ENCODE measurements at places on chromosomes 11 and 22.

DNA sequence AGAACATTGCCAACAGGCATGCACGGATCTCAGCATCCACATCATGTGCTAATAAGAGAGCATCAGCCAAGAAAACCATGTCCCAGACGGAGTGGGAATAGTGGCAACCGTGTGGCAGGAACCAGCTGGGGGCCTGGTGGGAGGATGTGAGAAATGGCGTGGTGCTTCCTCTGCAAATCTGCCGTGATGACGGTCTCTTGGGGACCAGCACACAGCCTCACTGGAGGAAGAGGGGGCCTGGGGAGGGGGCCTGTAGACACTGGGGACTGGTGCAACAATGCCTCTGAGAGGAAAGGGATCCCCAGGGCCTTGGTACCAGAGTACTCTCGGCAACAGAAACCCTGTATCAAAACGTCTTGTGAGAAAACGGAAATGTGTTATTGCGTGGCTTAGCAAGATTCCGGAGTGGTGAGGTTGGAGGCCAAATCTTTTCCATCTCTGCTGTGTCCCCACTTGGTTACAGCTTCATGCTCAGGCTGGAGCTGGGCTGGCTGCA, 154.3 kb upstream of the TBCEL start:
- no peak for DNase-seq

DNA sequence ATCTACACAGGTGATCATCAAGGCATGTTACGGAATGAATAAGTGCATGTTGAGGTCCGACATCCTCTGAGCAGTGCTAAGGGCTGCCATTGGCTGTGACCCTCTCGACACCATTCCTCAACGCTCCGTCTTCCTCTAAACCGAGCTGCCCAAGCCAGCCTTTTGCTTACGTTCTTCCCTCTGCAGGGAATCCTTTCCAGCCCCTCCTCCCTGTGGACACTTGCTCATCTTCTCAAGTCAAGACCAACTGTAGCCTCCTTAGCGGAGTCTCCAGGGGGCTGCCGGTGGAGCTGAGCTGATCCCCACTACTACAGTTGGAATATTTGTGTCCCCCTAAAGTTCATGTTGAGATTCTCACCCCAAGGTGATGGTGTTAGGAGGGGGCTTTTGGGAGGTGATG, 781.0 kb downstream of the TBC1D22A start:
- no peak for DNase-seq

GRCh38 chr22:46993633-46994032, 231.2 kb downstream of the TBC1D22A start:
- DNase-seq: no peak

DNA sequence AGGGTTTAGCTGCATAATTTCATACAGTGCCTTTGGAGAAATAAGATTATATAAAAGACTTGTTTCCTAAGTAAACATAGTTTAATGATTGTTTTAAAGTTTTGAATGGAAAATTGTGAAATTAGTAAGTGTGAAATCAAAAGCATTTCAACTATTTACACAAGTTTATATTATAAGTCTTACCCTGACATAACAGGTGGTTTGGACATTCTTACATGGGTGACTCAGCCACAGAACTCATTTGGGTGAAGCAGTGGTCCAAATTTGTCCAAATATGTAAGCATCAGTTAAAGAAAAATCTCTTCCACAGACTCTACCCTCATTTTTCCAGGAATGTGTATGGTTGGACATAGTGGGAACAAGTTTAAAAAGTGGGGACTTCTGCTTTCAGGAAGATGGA, 68.0 kb downstream of the USP47 start:
- no peak for DNase-seq

- DNase-seq: no peak
These were observed 953.0 kb downstream of the KCNA4 start for GRCh38 chr11:29063630-29064361.

- no peak for DNase-seq
These were observed 33.5 kb downstream of the SCUBE2 start for GRCh38 chr11:9057888-9058287.

DNA sequence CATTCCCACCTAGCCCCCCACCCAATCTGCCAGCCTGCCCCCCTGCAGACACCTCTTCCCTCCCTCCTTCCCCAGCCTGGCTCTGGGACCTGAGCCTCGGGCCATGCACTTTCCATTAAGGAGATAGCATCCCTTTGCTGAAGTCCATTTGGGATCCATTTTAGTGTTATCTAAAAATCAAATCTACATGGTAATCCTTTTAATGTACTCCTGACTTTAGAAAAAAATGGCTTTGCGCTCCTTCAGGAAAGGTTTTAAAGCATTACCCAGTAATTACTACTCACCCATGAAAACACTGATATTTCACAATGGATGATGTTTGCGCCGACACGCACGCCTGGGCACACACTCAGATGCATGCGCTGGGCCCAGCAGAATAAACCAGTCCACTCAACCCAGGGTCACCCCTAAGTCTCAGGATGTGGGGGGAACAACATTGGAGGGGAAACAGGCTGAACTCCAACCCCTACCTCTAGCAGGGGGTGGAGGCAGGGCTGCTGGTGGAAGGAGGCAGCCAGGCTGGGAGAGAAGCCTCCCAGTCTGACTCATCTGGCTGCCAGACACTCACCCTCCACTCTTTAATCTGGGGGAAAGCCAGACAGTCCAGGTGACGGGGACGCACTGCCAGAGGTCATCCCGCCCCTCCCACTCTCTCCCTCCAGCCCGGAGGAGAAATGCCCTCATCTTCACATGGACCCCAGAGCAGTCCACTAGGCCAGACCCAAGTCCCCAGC, 29.8 kb downstream of the LMO1 start:
- DNase-seq: no peak

- no peak for DNase-seq
These were observed 30.1 kb downstream of the ARHGAP8 start for GRCh38 chr22:44782363-44782963.

DNA sequence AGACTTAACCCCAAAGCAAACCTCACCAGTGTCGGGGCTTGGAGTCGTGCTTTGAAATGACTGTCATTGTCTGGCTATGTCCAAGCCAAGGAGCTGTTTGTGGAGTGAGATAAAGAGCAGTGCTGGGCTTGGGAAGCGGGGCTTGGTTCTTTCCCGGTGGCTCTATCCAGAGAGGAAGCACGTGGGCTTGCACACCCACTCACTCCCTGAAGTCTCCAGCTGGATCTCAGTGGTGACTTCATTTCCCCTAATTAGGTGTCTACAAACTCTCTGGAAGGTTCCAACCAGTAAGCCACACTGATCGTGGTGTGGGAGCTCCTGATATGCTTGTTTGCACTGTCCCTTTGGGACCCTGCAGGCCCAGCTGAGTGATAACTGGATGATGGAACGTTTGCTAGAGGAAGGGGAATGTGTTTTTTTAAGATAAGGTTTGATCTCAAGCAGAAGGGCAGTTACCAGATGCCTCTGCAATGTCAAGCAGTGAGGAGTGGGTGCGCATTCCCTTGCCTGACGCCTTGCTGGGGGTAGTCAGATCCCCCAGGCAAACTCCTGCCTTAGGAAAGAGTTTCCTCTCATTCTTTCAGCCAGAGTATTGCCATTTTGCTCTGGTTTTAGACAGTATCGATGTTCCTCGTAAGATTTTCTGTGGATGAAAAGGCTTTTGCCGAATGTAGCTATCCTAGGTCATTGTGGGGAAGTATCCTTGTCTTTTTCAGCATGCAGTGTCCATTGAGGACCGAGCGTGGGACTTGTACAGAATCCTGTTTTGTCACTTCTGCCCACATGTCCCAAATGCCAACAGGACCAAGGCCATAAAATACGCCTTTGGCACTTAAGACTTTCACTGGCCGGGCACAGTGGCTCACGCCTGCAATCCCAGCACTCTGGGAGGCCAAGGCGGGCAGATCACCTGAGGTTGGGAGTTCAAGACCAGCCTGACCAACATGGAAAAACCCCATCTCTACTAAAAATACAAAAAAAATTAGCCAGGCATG, 90.9 kb downstream of the MICAL2 start:
- DNase-seq: no peak

DNA sequence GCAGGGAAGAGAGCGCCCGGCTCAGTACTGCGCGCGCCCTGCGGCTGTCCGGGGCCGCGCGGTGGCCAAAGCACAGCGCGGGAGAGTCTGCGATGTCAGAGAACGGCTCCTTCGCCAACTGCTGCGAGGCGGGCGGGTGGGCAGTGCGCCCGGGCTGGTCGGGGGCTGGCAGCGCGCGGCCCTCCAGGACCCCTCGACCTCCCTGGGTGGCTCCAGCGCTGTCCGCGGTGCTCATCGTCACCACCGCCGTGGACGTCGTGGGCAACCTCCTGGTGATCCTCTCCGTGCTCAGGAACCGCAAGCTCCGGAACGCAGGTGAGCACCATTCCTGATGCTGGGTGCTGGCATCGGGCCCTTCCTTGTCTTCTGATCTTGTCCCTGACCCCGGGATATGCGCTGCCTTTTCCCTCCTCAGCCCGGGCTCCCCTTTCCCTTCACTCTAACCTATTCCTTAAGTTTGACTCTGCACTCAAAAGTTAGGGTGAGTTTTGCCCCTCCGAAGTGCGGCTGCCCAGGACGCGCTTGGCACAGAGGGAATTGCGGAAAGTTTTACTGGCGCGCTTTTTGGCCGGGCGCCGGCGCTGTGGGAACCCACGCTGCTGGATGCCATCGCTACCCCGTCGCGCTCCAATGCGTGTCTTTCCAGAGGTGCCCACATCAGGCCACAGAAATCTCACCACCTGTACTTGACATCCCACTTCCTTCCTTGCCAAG, at the start of gene MTNR1B:
MTNR1B (plus strand) TSS at position 18 of the 714 bp plus-strand sequence; CDS start at position 93, 75 bp downstream.
- no peak for DNase-seq

- DNase-seq: no peak
These were observed 2.6 kb downstream of the FAM180B start for GRCh38 chr11:47589118-47589517.

GRCh38 chr11:78453140-78453935, 35.7 kb upstream of the GAB2 start:
- DNase-seq: no peak

DNA sequence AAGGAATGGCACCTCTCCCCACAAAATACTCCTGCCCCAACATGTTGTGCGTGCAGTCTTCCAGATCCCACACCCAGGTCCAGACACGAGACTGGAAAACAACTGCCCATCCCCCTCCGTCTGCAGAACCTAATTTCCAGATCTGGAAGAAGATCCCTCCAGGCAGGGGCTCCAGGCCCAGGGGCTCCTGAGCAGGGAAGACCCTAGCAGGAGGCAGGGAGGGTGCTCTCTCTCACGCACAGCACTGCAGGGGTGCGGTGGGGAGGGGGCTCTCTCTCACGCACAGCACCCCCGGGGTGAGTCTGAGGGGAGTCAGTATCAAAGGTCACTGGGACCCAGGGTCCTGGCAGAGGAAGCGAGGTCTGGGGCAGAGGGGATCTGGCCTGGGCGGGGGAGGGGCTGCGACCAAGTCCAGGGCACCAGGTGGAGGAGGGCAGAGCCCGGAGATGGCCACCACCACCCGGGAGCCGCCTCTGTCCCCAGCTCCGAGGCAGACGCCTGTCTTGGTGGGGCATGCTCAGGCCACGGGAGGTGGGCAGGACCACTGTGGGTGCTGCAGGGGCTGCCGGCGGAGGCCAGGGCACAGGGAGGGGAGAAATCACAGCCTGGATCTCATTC, 1.7 kb downstream of the MLC1 start:
- no peak for DNase-seq

GRCh38 chr11:122695076-122695615, 39.6 kb downstream of the UBASH3B start:
- DNase-seq: no peak

DNA sequence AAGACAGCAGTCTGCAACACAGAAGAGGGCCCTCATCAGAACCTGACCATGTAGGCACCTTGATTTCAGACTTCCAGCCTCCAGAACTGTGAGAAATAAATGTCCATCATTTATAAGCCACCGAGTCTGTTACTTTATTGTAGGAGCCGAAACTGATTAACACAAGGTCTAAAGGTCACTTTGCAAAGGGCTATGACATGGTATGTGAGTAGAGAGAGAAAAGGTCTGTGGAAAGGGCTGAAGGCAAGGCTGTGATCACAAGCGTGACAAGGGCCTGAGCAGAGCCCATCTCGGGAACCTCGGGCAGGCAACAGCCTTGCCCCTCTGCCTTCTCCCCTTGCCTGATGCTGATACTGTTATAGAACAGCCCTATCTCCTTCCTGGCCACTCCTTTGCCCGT, 73.4 kb upstream of the TEAD1 start:
- DNase-seq: no peak

DNA sequence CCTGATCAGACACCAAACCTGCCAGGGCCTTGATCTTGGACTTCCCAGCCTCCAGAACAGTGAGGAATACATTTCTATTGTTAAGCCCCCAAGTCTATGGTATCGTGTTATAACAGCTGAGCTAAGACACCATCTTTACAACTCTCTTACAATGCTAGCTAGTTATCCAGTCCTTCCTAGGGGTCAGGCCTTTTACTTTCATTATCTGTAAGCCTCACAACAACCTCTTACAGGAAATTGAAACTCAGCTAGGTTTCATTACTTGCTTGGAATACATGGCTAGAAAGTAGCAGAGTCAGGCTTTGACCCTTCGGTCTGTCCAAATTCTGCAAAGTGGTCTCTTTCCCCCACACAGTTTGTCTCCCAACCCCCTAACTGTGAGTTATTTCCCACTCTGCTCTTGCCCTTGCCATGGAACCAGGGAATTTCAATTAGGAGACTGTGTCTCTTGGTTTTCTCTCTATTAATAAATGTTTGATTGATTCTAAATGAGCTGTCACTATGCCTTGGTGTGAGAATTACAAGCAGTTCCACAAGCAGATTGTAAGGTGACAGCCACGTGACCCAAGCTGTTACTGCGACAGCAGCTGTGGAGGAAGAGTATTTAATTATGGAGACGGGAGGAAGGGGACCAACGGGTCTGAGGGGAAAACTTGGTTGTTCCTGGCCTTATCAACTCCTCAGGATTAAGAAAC, 38.4 kb upstream of the CLMP start:
- DNase-seq: no peak

- no peak for DNase-seq
These were observed 73.5 kb downstream of the KCNQ1 start for GRCh38 chr11:2518111-2518982.

DNA sequence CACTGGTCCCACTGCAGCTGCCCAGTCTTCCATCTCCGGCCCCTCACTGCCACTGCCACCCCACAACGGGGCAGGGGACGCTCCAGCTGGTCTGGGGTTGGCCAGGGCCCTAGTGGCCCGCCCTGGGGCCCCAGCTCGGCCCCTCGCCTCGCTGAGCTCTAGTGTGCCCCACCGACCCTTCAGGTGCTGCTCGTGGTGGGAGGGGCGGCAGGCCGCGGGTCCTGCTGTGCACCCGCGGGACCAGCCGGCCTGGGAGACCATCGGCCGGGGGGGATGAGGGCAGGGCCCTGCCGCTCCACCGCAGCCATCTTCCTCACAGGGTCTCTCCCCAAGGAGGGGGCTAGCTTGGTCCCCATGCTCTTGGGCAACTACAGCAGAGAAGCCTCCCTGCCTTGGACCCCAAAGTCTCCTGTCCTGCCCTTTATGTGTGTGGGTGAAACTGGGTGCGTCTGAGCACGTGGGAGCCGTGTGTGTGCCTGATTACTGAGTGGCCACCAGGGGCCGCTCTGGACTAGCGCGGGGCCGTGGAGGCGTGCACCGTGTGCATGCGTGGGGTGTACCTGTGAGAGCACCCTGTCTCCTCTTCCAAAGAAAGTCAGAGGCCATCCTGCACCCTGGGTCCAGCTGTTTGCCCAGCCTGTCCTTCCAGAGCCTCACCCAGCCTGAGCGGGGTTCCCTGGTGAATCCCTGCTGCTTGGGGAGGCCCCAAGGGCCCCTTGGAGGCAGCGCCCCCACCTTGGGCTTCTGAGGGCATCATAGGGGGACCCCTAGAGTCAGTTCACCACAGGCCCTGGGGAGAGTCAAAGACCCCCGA, 6.0 kb upstream of the ACR start:
- no peak for DNase-seq

GRCh38 chr22:38824585-38824984, 19.2 kb downstream of the NPTXR start:
- DNase-seq: no peak

GRCh38 chr11:16309226-16309625, 47.1 kb downstream of the SOX6 start:
- no peak for DNase-seq
